ENCODE measurements at places on chromosomes 7 and 10. TPM values are rescaled to one million over a fixed set of nuclear protein-coding genes. Genes with fewer than 3 reads are reported as not detected.

DNA sequence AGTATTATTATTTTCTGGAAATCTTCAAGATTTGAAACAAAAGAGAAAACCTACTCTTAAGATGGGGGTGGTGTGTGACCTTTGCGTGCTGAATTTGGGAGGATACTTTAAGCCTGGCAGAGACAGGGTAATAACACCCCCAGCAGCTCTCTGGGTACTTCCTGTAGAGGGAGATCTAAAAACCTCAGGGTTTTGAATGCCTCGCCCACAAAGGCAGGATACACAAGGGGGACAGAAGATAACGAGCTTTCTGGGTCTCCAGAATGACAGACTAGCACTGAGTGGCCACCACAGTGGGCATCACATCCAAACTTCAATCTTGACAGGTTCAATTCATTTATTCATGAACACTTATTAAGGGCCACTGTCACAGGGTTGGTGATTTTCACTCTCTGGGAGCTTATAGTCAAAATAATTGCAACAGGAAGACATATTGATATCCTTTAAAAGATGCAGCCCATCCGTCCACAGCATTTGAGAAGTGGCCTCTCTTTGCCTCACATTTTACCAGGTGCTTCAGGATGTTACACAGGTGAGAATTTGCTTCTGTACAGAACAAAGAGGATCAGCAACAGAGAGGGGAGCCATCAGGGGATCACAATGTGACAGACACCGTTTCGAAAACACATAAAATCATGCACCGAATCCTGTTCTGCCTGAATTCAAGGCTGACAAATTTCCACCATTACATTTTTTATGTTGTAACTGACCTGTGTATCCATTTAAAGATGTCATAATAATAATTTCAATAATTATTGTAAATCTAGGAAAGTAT, 14.3 kb downstream of the CPA1 start:
- H3K27me3 ChIP-seq = no peaks in the 10 kb centered on the region
- H3K36me3 ChIP-seq = no peaks in the 10 kb centered on the region
- H3K4me1 ChIP-seq = no peaks in the 10 kb centered on the region
- no peak for DNase-seq
- H3K27ac ChIP-seq = no peak overlapping the region
- no peak overlapping the region for H3K4me3 ChIP-seq

- no peak overlapping the region for H3K27ac ChIP-seq
- H3K36me3 ChIP-seq = no peaks in the 10 kb centered on the region
- H3K4me1 ChIP-seq = no peaks in the 10 kb centered on the region
- H3K27me3 ChIP-seq = no peaks in the 10 kb centered on the region
Observed at GRCh38 chr7:81236560-81236959, 317.7 kb upstream of the SEMA3C start.

CLDN4 gene
- total RNA-seq = 3.8 TPM

- no peaks in the 10 kb centered on the region for H3K36me3 ChIP-seq
- H3K27ac ChIP-seq = no peak overlapping the region
- no peak for DNase-seq
- no peaks in the 10 kb centered on the region for H3K27me3 ChIP-seq
Observed at GRCh38 chr7:119344466-119344865, 928.5 kb upstream of the KCND2 start.

GRCh38 chr7:47422611-47423010, 159.3 kb downstream of the TNS3 start:
- H3K4me1 ChIP-seq = no peaks in the 10 kb centered on the region
- H3K36me3 ChIP-seq = no peaks in the 10 kb centered on the region
- H3K4me3 ChIP-seq = no peak overlapping the region
- H3K27ac ChIP-seq = no peak overlapping the region
- DNase-seq = no peak
- no peaks in the 10 kb centered on the region for H3K27me3 ChIP-seq

DNA sequence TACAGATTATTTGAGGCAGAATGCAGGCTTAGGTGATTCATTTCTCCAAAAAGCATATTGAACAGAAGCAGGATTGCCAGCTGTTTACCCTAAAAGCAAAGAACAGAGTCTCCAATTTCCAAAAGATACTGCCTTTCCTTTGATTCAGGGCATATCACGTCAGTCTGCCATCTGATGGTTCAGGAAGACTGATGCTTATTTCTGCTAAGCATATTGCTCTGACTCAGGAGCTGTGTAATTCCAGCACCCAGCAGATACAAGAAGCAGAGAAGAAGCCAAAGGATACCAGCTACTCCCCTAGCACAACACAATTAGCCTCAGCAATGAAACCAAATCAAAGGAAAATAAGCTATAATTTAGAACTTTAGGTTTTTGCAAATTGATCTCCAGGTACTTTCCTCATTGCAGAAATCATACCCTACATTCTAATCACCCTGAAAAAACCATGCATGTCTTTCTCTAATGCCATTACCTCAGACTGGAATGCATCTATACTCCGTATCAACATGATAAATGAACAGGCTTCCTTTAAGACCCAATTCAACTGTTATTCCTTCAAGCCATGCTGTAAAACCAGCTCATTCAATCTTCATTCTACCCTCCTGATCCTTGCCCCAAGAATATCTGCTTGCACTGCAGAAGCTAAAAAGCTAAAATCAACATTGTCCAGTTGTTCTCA, 55.1 kb downstream of the ABI1 start:
- no peaks in the 10 kb centered on the region for H3K27me3 ChIP-seq
- no peaks in the 10 kb centered on the region for H3K36me3 ChIP-seq
- H3K4me1 ChIP-seq = no peaks in the 10 kb centered on the region
- H3K4me3 ChIP-seq = no peak overlapping the region

DNA sequence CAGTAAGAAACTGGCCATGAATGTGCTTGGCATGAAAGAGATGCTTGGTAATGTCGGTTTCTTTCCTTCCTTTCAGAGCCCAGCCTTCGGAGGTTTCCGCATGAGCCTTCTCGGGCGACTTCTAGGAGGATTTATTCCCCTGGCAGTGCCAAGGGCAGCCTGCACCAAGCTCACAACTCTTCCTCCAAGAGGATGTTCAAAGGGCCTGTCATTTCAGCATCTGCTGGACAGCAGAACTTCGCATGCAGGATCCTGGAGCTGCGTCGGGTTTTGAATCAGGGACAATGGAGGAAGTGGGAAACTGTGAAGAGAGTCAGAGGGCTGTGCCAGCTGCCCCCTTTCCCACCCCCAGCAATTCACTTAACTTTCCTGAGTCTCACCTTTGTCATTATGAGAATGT, 21.3 kb downstream of the GOLGA7B start:
- peaks cover 3% of the 10 kb centered on the region for H3K4me1 ChIP-seq
- H3K27me3 ChIP-seq = no peaks in the 10 kb centered on the region
- no peak overlapping the region for H3K4me3 ChIP-seq
- no peaks in the 10 kb centered on the region for H3K36me3 ChIP-seq
- no peak for DNase-seq

DNA sequence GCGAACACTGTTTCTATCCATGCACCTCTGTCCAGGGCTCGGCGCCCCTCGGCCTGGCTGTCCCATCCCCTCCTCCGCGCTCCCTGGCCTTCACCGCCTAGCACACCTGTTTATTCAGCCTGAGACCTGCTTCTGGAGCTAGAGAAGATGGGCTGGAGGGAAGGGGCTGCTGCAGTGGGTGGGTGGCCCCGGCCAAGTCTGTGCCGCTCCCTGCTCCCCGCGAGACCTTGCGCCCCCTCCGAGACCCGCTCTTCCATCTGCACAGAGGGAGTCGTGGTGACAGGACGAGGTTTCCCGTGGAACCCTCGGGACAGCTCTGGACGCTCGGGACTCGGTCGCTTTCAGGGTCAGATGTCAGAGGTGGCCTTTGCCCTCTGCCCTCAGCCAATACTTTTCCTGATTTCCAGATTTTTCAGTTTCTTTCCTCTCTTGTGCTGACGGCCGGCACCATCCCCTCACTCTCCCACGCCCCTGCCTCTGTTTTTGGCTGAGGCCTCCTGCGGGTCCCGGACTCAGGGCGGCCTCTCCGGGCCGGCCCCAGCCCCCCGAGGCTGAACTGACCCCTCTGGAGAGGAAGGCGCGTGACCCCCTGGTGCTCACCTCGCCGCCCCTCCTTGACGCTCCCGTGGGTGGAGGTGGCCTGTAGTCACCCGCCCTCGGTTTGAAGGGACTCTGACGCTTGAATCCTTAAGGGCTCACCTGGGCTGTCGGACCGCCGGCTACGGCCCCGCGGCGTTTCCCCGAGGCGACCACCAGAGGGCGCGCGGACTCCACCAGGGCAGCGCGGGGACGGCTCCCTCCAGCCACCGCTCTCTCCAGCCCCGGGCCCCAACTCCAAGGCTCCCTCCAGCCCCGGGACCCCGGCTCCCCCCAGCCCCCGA, 15.6 kb downstream of the SHH start:
- H3K4me3 ChIP-seq = no peak overlapping the region
- H3K36me3 ChIP-seq = no peaks in the 10 kb centered on the region
- DNase-seq = no peak

DNA sequence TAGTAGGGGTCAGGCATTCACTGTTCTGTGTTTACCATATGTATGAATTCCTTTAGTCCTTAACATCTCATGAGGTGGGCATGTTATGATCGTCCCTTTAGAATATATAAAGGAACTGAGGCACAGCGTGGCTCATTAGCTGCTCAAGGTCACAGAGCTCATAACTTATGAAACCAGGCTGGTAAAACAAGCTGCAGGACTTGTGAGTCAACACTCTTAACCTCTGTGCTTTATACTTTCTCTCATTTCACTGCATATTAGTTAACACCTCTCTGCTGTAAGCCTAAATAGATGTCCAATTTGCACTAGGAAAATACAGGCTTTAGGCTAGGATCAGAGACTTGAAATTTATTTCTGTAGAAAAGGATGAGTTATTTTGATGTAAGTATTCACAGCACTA, 180.3 kb upstream of the HDAC9 start:
- H3K36me3 ChIP-seq = no peaks in the 10 kb centered on the region
- H3K27me3 ChIP-seq = no peaks in the 10 kb centered on the region
- DNase-seq = no peak
- H3K4me3 ChIP-seq = no peak overlapping the region
- no peaks in the 10 kb centered on the region for H3K4me1 ChIP-seq

GDF2 gene
- not detected for total RNA-seq
